ENCODE measurements at places on chromosomes 1 and 21.

GRCh38 chr1:156928043-156928602, 7.7 kb downstream of the LRRC71 start:
- no peak for DNase-seq

- no peak for DNase-seq
These were observed 27.9 kb downstream of the TNFRSF1B start for GRCh38 chr1:12194666-12195216.

GRCh38 chr1:177921590-177921989, 48.3 kb downstream of the SEC16B start:
- DNase-seq, result no peak

DNA sequence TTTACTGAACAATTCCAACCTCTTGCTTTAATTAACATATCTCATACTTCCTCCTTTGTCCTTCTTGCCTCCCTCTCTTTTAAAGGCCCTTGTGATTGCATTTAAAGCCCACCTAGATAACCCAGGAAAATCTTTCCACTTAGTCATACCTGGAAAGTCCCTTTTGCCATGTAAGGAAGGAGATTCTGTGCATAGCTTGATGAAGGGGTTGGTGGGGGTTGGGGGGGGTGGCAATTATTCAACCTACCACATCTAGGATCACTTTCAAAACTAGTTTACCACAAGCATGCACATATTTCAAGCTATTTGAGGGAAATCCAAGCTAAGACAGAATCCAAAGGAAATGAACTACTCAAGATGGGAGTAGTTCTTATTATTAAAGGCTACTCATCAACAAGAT, 249.1 kb upstream of the PTBP2 start:
- no peak for DNase-seq

DNA sequence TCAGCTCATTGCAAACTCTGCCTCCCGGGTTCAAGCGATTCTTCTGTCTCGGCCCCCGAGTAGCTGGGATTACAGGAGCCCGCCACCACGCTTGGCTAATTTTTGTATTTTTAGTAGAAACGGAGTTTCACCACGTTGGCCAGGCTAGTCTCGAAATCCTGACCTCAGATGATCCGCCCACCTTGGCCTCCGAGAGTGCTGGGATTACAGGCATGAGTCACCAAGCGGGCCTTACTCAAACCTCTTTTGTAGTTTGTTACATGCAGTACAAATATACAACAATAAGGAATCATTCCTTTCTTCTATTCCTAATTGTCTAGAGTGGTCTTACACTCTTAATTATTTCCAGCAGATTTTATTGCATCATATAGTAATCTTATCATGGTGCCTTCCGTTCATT, 16.6 kb downstream of the SPATA17 start:
- DNase-seq, result no peak

DNA sequence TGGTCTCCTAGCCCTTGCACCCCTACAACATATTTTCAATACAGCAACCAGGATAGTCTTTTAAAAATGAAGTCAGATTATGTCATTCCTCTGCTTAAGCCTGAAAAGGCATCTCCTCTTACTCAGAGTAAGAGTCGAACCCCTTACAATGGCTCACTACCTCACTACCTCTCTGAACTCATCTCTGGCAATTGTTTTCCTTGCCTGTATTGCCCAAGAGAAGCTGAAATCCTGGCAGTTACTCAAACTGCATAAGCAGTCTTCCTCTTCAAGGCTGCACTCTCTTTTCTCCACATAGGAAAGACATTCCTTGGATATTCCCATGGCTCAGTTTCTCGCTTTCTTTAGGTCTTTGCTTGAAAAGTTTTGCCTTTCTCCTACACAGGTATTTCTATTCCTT, 22.7 kb downstream of the CLDN8 start:
- DNase-seq, result no peak

- no peak for DNase-seq
These were observed 39.2 kb downstream of the CAMK2N1 start for GRCh38 chr1:20446796-20447195.

DNA sequence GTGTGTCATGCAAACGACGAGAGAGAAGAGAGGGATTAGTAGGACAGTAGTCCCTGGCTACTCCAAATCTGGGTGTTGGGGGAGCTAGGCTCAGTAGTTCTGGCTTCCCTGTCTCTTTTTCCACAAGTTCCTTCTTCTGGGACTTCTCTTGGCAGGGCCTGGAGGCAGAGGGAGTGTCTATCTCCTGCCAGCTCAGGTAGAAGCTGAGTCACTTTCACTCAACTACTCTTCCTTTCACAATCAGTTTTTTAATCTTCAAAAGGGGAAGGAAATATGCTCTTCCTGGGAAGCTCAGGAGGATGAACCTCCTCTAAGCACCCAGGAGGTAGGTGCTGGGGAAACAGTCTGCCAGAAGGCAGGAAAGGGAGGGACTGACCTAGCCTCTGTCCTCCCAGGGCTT, 35.2 kb upstream of the MAGOH start:
- no peak for DNase-seq

DNA sequence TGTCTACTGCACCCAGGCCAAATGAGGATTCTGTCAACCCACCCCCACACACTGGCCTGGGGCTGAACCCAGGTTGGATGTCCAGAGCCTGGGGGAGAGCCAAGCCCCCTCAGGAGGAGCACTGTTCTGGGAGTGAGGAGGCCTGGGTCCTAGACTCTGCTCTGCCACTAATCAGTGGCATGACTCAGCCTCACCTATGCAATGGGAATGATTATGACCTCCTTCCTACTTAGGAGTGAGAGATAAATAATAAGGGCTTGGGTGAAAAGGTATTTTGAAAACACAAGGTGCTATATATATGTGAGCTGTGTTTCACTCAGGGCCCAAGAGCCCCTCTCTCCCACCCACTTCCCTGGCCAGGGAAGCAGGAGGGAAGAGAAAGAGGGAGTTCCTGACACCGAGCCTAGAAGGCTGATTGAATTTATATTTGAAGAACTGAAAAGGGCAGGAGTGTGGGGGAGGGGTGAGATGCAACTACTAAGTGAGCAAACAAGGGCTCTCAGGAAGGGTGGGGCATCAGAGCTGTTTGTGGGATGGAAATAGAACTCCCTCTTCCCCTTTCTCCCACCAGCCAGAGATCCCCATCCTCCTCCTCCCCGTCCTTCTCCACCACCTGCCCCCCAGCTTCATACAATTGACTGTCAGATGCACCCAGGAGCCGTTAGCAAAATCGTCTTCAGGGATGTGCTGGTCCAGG, 8.2 kb downstream of the IGSF9 start:
- DNase-seq, result no peak

GRCh38 chr1:182835806-182836205, 3.3 kb upstream of the DHX9 start:
- DNase-seq, result no peak

DNA sequence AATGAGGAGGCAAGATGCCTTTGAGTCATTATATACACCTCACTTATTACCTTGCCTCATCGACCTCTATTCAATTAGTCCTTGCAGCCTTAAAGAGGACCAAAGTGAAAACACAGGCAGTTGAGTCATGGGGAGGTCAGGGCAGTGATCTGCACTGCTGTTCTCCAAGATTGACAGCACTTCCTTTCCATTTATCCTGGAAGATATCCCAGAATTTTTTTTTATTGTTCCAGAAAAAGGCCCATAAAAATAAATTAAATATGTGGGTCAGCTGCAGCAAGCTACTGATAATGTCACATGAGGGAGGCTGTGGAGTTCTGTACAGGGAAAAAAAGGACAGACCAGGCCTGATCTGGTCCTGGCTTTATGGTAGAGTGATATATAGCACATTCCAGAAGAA, 33.2 kb upstream of the CDC42BPA start:
- no peak for DNase-seq

GRCh38 chr1:207470927-207471326, 16.8 kb downstream of the CR2 start:
- DNase-seq, result no peak

- no peak for DNase-seq
These were observed 275.2 kb downstream of the NFIA start for GRCh38 chr1:61357539-61357938.

DNA sequence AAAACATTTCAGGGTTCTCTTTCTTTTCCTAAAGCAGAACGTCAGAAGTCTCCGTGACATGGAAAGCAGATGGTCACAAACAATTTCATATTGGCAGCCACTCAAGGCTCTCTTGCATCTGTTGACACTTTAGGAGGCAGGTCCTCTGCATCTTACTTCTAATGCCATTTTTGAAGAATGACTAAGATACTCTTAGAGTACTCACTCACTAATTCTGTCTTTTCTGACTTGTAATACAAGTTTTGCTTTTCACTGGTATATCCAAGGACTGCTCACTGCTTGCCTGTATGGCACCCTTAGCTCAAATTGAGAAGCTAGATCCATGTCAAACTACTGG, 68.3 kb downstream of the PRRX1 start:
- no peak for DNase-seq

DNA sequence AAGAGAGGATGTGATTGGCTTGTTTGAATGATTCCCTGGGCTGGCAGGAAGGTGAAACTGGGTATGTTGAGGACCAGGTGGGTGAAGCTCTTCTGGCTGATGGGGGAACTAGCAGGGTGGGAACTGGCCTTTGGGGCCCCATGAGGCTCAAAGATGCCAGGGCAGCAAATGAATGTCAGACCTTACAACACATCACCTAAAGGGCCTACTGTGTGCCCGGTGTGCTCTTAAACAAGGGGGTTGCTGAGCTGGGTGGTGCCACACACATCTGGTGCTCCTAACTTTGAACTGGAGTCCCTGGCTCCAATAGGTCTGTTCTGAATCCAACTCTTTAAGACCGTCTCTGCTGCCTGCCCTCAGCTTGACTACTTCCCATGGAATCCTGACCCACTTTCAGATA, 21.3 kb upstream of the HTR1D start:
- no peak for DNase-seq

DNA sequence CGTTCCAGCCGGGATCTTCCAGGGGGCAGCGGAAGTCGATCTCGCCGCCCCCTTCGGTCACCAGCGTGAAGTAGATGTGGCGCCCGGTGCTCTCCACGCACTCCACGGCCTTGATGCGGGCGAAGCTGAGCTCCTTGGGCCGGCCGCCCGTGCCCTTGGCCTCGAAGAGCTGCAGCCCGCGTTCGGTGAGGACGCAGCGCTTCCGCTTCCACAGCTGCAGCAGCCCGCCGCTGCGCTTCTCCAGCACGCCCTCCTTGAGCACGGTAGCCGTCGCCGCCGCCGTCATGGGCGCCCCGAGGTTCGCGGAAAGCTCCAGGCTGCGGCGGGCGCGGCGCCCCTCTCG, 516 bp downstream of the PHLDA3 start:
- no peak for DNase-seq

DNA sequence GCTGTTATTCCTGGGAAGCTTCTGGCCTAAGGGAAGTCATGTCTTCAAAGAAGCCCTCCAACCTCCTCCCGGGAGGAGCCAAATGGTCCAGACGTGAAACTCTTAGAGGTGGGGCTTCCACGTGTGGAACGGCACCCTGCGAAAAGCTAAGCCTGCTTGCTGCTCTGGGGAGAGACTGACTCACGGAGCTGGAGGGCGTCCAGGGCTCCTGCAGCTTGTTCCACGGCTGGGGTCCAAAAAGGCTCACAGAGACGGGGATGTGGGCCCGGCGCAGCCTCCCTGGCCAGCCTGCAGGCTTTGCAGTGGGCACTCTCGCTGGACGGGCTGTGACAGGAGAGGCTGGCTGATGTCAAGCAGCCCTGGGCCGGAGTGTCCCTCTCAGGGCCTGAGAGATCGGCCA, 105.1 kb downstream of the COLGALT2 start:
- DNase-seq, result no peak

GRCh38 chr1:151716771-151717631, at the start of gene CELF3:
TSS of gene CELF3 (minus strand) at chr1:151716803. CDS start at chr1:151716020, 783 bp downstream.
- DNase-seq, result no peak

GRCh38 chr1:70553567-70553956, 142.5 kb downstream of the CTH start:
- DNase-seq, result no peak

DNA sequence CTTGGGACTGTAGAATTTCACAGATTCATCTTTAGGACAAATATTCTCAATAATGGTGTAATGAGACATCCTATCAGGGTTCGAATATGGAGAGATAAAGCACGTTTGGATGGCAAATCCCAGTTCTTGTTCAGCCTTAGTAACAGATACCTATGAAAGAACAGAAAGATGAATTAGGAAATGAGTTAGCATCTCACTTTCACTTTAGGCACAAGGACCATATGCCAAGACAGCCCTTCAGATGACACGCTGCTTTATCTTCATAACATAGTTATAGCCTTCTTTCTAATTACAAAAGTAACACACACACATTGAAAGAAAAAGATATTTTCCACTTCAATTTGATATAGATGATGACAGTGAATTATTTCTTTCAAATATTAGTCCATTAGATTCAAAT, 173.6 kb downstream of the TGFBR3 start:
- no peak for DNase-seq

DNA sequence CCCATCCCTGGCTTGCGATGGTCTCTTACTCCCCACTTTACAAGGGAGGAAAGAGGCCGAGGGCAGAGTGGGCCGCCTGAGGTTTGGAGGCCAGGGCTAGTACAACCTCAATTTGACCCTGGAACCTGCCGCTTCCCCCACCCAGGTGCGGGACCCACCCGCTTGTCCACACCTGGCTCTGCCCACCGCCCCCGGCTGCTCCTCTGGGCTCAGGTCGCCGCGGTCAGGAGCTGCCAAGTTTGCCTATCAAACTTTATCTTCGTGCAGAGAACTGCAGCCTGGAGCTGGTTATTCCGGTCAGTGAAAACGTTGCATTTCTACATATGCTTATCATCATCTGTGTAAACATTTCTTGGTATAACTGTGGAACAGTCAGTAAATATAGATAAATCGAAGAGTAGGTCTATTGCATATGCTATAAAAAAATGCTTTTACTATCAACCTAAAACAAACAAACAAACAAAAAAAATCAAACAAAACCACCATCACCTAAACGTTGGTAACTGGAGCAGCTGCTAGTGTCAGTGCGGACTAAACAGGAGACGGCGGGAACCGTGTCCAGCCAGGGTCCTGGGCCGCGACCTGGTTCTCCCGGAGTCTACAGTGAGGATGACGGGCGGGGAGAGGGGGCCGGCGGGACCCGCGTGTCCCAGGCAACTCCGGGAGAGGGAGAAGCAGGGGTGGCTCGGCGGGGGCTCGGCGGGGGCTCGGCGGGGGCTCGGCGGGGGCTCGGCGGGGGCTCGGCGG, 906 bp upstream of the ADARB1 start:
- no peak for DNase-seq

GRCh38 chr1:12591267-12591938, 26.6 kb downstream of the DHRS3 start:
- no peak for DNase-seq

DNA sequence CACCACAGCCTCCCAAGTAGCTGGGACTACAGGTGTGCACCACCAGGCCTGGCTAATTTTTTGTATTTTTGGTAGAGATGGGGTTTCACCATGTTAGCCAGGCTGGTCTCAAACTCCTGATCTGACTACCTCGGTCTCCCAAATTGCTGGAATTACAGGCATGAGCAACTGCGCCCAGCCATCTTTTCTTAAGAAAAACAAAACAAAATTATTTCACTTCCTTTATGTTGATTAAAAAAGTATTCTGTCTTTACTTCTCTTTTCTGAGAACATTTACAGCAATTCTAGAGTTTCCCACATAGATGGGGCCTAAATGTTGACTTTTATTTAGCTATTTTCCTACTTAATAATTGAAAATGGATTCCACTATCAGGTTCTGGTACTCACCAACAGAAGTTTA, 17.3 kb upstream of the TMEM183A start:
- no peak for DNase-seq

- DNase-seq, result no peak
These were observed 20.5 kb downstream of the MX1 start for GRCh38 chr21:41446586-41446985.
